ENCODE measurements at places on chromosomes 6 and 20.
A peak's percentile ranks its signal among the peaks of the same experiment; 100 is the strongest.

DNA sequence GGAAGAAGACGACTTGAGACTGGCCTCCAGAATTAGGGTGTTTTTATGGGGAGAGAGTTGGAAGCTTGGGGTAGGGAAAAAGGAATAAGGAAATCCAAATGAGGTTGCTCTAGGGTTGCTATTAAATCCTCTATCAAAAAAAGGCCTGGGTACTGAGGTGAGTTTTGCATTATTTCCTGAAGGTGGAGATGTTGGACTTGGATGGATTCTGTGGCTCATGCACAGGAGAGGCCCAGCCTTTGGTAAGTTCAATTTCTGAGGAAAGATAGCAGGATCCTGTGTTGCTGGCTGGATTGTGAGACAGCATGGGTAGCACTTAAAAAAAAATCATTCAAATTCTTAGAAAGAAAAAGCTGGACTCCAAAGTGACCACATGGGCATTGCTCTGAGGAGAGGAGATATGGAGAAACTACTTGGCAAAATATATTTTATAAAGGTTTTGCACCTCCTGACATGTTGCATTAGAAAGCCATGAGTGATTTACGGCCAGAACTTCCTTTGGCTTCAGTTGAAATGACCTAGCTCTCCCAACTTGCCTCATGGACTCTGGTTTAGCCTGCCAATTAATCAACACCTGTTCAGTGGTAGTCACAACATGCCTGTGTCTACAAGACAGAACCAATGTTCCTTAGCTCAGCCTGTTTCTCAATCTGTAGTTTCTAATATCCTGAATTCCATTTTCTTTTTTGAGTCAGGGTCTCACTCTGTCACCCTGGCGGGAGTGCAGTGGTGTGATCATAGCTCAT lies 152.1 kb upstream of the RALGAPA2 start:
- no peak for DNase-seq
- H3K36me3 ChIP-seq = no peaks in the 10 kb centered on the region
- no peak overlapping the region for H3K27ac ChIP-seq
- no peaks in the 10 kb centered on the region for H3K4me1 ChIP-seq

GRCh38 chr6:84728602-84729001 lies 35.8 kb downstream of the TBX18 start:
- no peaks in the 10 kb centered on the region for H3K4me1 ChIP-seq
- H3K27me3 ChIP-seq = no peaks in the 10 kb centered on the region
- DNase-seq = no peak

GRCh38 chr6:31465718-31466117 lies 32.2 kb upstream of the MICB start:
- H3K36me3 ChIP-seq = no peaks in the 10 kb centered on the region
- H3K27ac ChIP-seq = no peak overlapping the region
- no peaks in the 10 kb centered on the region for H3K27me3 ChIP-seq

DNA sequence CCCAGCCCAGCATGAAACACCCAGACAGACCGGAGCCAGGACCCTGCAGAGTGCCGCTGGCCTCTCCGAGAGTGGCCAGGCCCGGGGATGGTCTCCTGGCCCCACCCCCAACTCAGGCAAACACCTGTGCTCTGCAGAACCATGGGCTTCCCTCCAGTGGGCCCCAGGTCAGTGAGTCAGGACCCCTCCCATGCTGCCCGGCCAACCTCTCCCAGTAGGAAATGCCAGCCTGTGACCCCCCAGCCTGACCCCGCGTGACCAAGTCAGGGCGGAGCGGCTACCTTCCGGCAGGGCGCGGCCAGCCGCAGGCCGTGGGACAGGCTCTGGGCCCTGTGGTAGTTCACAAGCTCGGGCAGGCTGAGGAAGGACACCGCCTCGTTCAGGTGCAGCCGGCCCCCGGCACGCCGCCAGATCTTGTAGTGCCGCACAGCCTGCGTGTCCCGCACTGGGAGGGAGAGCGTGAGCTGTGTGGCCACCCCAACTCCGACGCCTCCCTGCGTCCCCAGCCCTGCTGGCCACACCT lies 3.2 kb downstream of the PTK6 start:
- peaks cover 22% of the 10 kb centered on the region for H3K4me1 ChIP-seq
- peak; percentile 56 for DNase-seq
- no peak overlapping the region for H3K27ac ChIP-seq
- H3K4me3 ChIP-seq = no peak overlapping the region
